ENCODE measurements at places on chromosomes 6 and 20. TPM values are rescaled to one million over a fixed set of nuclear protein-coding genes. Genes with fewer than 3 reads are reported as not detected.

TFAP2D gene
- not detected for total RNA-seq

BPI gene
- not detected for total RNA-seq

LTA gene
- 308 TPM for total RNA-seq

BTNL2 gene
- total RNA-seq = not detected

MANEA gene
- 22.5 TPM for total RNA-seq

IP6K3 gene
- not detected for total RNA-seq

PREX1 gene
- 83.9 TPM for total RNA-seq

SOX4 gene
- total RNA-seq = 20.8 TPM

DDRGK1 gene
- total RNA-seq = 69.2 TPM

- H3K4me1 ChIP-seq = peaks cover 39% of the 10 kb centered on the region
- H3K4me3 ChIP-seq = peak overlapping the region; percentile 37
- H3K27me3 ChIP-seq = peaks cover 50% of the 10 kb centered on the region
- H3K27ac ChIP-seq = no peak overlapping the region
- no peaks in the 10 kb centered on the region for H3K36me3 ChIP-seq
Measured at GRCh38 chr6:167833396-167833763, 6.7 kb downstream of the AFDN start.

DNA sequence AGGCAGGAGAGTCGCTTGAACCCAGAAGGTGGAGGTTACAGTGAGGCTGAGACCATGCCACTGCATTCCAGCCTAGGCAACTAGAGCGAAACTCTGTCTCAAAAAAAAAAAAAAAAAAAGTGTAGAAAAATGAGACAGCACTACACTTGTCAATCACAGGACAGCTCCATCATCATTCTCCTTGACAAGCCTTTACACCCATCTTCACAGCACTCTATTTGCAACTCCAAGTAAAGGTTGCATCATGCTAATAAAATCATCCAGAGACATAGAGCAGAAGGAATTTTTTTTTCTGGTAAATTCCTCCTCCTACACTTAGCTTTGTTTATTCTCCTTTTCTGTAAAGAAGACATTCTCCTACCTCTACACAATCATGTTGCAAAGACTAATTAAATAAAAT is 791.0 kb upstream of the HS3ST5 start:
- no peak overlapping the region for H3K4me3 ChIP-seq
- H3K36me3 ChIP-seq = no peaks in the 10 kb centered on the region
- H3K27me3 ChIP-seq = no peaks in the 10 kb centered on the region
- H3K27ac ChIP-seq = no peak overlapping the region

GRCh38 chr6:144468709-144469108 is 183.6 kb downstream of the UTRN start:
- no peak for DNase-seq
- H3K27me3 ChIP-seq = no peaks in the 10 kb centered on the region
- H3K36me3 ChIP-seq = peaks cover 56% of the 10 kb centered on the region
- peak overlapping the region; percentile 28 for H3K4me3 ChIP-seq
- peak overlapping the region; percentile 69 for H3K27ac ChIP-seq
- H3K4me1 ChIP-seq = peaks cover 29% of the 10 kb centered on the region

- no peak overlapping the region for H3K4me3 ChIP-seq
- H3K36me3 ChIP-seq = no peaks in the 10 kb centered on the region
- no peak for DNase-seq
- H3K4me1 ChIP-seq = peaks cover 5% of the 10 kb centered on the region
Measured at GRCh38 chr6:34973547-34974248, 84.6 kb downstream of the ANKS1A start.

DNA sequence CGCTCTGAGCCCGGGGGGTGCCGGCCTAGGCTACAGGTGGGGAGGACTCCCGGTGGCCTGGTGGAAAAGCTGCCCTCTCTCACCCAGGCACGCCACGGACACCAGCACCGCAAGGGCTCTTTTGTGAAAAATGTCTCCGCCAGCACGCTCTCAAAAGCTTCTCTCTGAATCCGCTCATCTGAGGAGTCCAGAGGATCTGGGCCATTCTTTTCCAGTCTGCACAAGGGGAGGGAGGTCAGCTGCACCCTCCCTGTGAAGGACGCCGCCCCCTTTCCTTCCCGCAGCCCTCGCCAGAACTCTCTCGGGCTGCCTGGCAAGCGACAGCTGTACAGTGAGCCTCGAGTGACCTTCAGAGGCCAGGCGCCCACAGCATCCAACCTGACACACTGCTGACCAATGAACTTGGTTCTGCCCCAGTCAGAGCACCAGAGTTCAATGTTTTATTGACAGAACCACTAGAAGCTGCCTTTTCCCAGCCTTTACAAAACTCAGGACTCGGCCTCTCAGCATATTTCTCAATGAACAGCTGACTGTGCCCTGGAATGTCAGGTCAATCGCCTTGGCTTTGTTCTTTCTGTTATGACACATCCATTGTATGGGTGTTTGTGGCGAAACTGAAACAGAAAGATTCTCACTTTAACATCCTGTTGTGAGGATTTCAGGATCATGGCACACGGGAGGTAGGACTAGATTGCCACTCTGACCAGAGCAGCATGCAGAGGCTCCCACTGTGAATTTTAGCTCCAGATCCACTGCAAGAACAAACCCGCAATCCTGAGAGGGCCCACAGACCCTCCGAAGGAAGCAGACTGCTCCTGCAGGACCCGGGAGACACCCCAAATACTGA is 26.7 kb downstream of the SERPINB9 start:
- peaks cover 39% of the 10 kb centered on the region for H3K36me3 ChIP-seq
- no peaks in the 10 kb centered on the region for H3K27me3 ChIP-seq
- peaks cover 65% of the 10 kb centered on the region for H3K4me1 ChIP-seq
- DNase-seq = no peak

GRCh38 chr20:53247468-53248103 is 275.4 kb downstream of the TSHZ2 start:
- H3K27me3 ChIP-seq = no peaks in the 10 kb centered on the region
- no peak for DNase-seq
- no peak overlapping the region for H3K4me3 ChIP-seq
- H3K27ac ChIP-seq = no peak overlapping the region

DNA sequence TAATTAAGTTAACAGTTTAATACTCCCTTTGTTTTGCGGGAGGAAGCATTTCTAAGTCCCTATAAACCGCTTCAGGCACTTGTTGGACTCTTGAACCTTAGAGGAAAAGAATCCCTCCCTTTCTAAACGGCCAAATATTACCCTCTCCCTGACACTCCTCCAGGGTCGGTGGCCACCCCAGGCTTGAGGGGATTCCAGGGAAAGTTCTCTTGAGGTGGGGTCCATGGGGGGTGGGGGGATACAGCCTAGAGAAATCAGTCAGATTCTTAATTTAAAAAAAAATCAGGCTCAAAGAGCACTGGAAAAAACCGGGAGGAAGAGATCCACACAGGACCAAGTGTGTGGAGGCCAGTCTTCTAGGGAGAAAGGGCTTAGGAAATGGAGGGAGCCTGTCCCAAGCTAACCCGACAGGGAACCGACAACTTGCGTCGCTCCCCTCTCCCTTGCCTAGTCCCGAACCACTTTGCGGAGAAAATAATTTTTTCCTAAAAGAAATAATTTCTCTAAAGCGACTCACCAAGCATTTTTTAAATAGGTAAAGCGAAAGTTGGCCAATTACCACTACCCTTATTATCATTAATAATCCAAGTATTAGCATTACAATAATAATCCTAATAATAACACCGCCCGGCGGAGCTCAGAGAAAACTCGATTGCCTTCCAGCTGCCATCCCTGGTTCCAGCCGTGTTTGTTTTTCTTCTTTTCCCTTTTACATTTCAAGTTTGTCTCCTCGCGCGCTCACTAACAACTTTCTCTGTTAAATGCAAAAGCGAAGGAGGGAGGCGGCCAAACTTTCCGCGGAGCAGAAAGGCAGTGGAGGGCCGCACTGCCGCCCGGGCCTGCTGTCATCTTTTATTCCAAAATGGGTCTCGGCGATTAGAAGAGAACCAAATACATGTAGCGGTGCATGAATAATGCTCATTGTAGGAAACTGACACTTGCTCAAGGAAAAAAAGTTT is 4.8 kb downstream of the NR2E1 start:
- H3K36me3 ChIP-seq = no peaks in the 10 kb centered on the region
- DNase-seq = no peak
- H3K4me1 ChIP-seq = peaks cover 5% of the 10 kb centered on the region
- peaks cover 83% of the 10 kb centered on the region for H3K27me3 ChIP-seq

- DNase-seq = no peak
- peaks cover 64% of the 10 kb centered on the region for H3K36me3 ChIP-seq
- H3K4me3 ChIP-seq = peak overlapping the region; percentile 94
- H3K27me3 ChIP-seq = no peaks in the 10 kb centered on the region
- H3K4me1 ChIP-seq = peaks cover 60% of the 10 kb centered on the region
Measured at GRCh38 chr6:119346450-119346849, 3.1 kb downstream of the MAN1A1 start.

DNA sequence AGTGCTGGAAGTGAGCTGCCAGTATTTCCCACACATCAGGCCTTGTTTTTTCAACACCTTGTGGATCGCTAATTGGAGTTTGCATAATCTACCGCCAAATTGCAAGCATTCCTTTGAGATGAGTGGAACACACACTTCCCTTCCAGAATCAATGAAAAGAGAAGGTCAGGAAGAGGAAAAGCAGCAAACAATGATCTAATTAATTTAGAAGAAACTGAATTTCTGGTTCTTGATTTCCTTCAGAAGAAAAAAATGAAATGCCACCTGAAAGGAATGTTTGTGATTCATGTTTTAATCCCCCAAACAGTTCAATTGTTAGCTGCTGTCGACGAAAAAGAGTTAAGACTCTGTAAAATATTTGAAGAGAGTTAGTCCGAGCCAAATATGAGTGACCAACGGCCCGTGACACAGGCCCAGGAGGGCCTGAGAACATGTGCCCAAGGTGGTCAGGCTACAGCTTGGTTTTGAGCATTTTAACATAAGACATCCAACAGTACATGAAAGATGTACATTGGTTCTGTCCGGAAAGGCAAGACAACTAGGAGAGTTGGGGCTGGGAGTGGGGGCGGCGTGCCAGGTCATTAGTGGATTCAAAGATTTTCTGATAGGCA is 182.3 kb downstream of the MTFR2 start:
- peaks cover 26% of the 10 kb centered on the region for H3K36me3 ChIP-seq
- no peak overlapping the region for H3K4me3 ChIP-seq
- H3K27ac ChIP-seq = no peak overlapping the region
- H3K4me1 ChIP-seq = peaks cover 2% of the 10 kb centered on the region
- peaks cover 2% of the 10 kb centered on the region for H3K27me3 ChIP-seq

DNA sequence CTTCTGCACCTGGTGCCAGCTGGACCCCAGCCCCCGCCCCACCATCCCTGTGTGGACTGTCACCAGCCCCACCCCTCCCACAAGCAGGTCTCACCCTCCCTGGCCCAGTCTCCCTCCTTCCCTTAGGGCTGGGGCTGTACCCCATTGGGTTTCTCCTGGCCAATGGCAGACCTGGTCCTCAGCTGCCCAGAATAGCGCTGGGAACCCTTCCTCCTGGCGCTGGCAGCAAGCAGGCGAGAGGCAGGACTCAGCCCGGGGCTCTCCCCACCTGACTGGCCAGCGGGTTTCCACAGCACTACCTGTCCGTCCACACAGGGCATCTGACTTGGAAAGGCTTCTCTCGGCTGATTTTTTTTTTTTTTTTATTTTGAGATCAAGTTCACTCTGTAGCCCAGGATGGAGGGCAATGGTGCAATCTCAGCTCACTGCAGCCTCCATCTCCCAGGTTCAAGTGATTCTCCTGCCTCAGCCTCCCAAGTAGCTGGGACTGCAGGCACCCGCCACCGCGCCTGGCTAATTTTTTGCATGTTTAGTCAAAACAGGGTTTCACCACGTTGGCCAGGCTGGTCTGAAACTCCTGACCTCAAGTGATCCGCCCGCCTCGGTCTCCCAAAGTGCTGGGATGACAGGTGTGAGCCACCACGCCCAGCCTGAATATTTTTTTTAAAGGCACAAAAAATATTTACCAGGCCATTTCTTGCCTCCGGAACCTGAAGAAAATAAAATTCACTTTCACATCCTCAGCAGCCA is 21.6 kb upstream of the CHRNA4 start:
- DNase-seq = no peak
- no peaks in the 10 kb centered on the region for H3K4me1 ChIP-seq
- H3K4me3 ChIP-seq = no peak overlapping the region
- peaks cover 3% of the 10 kb centered on the region for H3K36me3 ChIP-seq
- H3K27ac ChIP-seq = no peak overlapping the region

DNA sequence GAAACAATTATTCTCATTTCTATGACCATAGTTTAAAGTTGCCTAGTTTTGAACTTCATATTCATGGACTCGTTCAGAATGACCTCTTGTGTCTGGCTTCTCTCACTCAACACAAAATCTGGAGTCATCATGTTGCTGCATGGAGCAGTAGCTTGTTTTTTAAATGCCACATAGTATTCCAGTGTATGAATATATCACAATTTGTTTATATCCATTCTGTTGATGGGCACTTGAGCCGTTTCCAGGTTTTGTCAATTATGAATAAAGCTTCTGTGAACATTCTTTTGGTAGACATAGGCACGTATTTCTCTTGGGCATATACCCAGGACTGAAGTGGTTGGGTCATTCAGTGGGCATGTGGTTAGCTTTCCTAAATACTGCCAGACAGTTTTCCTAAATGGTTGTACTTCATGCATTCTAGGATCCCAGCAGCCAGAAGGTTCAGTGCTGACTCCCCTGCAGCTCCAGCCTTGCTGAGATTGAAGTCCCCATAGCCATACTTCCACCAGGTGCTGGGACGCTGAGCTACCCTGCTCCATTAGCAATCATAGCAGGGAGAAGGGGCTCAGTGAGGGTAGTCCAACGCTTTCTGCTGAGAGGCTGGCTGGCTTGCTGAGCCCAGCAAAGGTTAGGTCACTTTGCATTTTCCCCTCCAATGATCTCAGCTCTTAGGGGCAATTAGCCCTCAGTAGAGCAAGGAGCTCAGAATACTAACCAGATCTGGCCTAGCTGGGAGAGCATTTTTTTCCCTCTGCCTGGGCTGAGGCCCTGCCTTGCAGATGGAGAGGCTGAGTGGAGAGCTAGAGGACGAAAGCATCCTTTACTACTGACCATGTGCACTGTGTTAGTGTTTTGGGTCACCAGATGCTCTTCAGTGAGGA is 35.7 kb upstream of the CTNNBL1 start:
- peaks cover 13% of the 10 kb centered on the region for H3K27me3 ChIP-seq
- H3K4me3 ChIP-seq = no peak overlapping the region
- no peak overlapping the region for H3K27ac ChIP-seq
- H3K36me3 ChIP-seq = no peaks in the 10 kb centered on the region

GRCh38 chr20:52309181-52309580 is 117.6 kb upstream of the ZFP64 start:
- H3K27ac ChIP-seq = no peak overlapping the region
- no peak for DNase-seq
- H3K4me3 ChIP-seq = no peak overlapping the region
- H3K36me3 ChIP-seq = no peaks in the 10 kb centered on the region
- no peaks in the 10 kb centered on the region for H3K27me3 ChIP-seq
- H3K4me1 ChIP-seq = peaks cover 28% of the 10 kb centered on the region
